KBM-7 (cell line): ENCODE measurements at places on chromosomes 1 and 21.

GRCh38 chr1:167420510-167420909, 97.8 kb downstream of the CD247 start:
- DNase-seq = no peak

- DNase-seq = no peak
These were observed at the start of gene AIM2 for GRCh38 chr1:159076438-159077119. TSS of gene AIM2 (minus strand) at chr1:159076766. CDS start at chr1:159073499, 3,267 bp downstream.

DNA sequence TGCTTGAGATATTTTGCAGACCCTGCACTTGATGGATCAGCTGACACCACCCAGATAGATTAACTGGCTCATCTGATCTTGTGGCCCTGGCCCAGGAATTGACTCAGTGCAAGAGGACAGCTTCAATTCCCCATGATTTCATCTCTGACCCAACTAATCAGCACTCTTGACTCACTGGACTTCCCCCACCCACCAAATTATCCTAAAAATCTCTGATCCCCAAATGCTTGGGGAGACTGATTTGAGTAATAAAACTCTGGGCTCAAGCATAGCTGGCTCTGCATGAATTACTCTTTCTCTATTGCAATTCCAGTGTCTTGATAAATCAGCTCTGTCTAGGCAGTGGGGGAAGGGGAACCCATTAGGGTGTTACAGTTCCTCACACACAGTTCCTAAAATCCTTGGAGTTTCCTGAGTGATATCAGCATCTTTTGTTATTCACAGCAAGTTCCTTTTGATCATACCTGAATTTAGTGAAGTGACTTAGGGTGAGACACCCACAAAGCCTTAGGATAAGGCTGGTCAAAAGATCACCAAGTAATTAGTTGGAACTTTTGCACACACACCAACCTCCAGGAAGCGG, 104.2 kb downstream of the COP1 start:
- DNase-seq = no peak

DNA sequence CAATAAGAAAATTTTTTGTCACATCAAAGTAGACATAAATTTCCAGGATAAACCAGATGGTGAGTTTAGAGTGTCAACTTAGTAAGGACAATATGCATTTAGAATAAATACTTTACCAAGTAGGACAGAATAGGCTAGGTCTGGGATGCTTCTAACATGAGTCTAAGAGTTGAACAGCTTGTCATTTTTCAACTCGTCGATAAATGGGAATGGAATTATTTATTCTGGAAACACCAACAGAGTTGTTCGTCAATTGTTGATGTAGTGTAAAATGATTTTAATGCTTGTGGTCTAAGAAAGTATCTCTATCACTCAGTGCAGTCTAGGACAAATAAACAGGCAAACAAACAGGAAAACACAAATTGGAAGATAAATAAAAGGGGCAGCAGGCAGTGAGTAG, 358.4 kb upstream of the ST6GALNAC5 start:
- no peak for DNase-seq

- DNase-seq = no peak
These were observed 55.5 kb downstream of the CLIC6 start for GRCh38 chr21:34724131-34724856.

GRCh38 chr21:15441060-15441493, 288.7 kb upstream of the USP25 start:
- no peak for DNase-seq

DNA sequence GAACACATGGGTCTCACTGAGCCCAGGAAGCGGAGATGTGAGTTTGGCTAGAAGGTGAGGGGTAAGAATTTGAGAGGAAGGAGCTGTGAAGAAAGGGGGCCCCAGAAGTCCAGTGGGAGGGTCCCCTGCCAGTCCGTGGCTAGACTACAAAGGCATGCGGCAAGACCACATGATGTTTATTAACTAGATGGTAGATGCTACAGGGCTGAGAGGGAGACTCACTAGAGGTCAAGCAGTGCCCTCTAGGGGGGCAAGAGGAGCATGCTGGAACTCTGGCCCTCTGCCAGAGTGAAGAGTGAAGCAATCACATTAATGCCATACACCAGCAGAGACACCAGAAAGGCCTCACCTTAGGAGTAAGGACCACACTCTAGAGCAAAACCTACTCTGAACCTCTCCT, 12.2 kb downstream of the KIAA0319L start:
- DNase-seq = peak; percentile 71

DNA sequence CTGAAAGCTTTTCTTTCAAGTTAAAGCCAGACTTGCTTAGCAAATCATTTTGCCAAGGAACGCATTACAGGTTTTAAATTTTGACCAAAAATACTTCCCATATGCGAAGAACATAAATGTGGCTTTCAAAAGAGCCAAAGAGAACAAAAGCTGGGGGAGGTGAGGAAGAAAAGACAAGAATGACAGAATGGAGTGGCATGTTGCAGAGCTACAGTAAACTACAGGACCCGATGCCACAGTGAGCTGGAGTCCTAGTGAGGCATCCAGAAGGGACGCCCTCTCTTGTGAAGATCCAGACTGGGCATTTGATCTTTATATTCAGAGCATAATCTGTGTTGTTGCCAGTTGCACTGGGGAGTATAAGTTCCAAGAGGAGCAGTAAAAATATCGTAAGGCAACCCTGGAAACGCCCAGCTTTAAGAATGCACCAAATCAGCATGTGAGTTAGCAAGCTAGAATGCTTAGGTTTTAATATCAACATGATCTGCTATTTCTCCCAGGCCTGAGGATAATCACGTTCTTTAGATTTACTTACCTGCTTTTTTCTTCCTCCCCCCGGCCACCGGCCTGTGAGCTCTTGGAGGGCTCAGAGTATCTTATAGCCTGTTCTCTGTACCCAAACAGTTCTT, 48.4 kb upstream of the HOOK1 start:
- DNase-seq = no peak

DNA sequence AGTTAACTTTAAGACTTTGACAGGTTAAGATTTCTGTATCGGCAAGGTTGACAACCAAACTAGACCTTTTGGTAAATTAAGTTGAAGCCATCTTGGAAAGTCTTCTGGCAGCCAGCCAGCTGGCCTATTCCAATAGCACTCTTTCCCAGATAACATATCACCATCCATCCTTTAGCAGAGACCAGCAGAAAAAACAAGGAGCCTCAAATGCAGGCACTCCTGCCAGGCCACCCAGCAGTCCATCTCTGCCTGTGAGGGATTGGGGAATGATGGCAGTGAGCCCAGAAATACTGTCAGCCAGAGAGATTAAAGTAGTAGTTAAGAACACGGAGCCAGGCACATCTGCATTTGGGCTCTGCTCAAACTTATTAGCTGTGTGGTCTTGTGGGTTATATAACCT, 19.4 kb downstream of the ZBTB40 start:
- no peak for DNase-seq

GRCh38 chr1:203675596-203676347, 49.1 kb downstream of the ATP2B4 start:
- peak; percentile 63 for DNase-seq

GRCh38 chr21:32572574-32573420, 12.5 kb downstream of the TCP10L start:
- DNase-seq = no peak

- no peak for DNase-seq
These were observed 11.8 kb upstream of the STMN1 start for GRCh38 chr1:25917996-25918395.

DNA sequence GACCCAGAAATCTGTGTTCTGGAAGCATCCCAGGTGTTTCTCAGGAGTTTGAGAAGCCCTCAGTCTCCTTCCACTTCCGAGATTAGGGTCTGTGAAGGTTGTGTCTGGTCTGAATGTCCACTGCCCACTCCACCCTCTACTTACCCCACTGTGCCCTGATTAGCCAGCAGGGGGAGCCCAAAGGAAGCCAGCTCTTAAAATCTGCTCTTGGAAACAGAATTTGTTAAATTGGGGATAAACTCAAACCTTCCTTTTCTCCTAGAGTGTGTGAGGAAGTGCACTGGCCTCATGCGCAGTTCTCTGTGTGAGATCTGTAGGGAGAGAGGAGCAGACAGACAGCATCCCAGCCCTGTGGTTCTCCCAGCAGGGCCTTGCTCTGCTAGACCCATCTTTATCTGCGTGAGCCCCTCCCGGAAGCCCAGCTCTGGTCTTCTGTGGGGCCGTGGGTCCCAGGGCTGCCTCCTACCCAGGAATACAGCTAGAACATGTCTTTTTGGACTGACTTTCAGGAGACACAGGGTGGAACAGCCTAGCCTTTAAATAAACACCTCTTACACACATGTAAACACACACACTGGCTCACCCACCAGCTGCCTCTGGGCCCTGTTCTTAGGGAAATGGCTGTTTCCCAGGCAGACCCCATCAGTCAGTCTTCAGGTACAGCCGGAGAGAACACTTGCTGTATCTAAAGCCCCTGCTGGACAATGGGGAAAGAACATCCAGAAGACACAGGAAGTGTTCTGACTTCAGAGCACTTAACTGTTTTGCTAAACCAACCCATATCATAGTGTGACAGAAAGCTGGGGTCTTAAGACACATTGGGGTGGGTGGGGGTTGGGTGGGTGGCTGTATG, 52.2 kb downstream of the SMYD2 start:
- peak; percentile 58 for DNase-seq

DNA sequence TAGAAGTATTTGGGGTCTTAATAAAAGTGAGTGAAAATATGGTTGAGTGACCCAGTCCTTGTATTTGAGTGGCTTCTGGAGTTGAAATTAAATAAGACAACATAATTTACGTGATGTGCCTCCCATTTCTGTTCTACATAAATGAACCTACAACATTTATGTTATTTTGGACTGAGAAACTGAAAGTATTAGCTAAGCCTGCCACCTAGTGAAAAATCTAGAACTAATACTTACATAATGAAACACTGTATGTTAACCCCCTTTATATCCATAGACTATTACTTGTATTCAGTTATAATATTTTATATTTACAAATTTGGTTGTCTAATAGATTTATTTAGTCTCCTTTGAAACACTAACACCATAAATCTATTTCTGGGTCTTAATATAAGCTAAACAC, 298.9 kb downstream of the KCNT2 start:
- DNase-seq = peak; percentile 44

GRCh38 chr1:198664068-198664788, 25.4 kb downstream of the PTPRC start:
- DNase-seq = peak; percentile 85

GRCh38 chr1:230016159-230016558, 50.9 kb upstream of the GALNT2 start:
- DNase-seq = no peak

DNA sequence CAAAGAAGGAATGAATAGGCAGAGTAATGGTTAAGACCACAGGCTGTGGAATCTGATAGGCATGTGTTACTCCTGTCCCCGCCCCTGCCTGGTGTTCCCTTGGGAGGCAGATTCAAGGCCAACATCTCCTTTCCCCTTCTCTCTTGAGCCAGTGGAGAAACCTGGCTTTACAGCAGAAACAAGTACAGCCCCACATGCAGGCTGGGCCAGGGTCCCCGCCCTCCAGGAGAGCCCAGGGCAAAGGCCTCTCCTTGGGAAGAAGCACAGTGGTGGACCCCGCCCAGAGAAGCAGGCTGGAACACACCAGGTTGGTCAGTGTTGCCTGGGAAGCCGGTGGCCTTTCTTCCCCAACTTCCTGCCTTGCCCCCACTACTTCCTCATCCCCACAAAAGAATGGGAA, 6.8 kb downstream of the C1orf167 start:
- no peak for DNase-seq

- no peak for DNase-seq
These were observed 19.8 kb upstream of the SLC2A1 start for GRCh38 chr1:42978317-42979035.

GRCh38 chr1:233295975-233296322, 424 bp upstream of the PCNX2 start:
- DNase-seq = no peak

DNA sequence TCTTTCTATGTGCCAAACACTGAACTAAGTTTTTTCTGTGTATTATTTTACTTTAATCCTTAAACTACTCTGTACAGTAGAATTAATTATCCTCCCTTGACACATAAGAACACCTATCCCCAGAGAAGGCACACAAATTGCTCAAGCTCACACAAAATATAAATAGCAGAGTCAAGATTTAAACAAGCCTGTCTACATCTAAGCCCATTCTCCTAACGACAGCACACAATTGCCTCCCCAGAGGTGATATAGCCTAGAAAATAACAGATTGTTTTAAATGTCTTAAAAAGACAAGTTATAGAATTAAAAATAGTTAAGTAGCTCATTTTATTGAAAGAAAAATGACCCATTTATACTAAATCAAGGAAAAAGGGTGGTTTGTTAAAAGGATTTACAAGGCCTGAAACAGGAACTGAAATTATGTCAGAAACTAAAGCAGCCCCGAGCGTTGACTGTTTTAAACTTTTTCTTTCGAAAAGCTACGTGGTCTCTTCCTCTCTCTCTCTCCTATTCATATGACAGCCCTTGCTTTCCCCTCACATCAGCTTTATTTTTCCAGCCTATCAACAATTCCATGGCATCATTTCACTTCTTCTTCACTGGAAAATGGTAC, 30.5 kb downstream of the TNFSF18 start:
- peak; percentile 32 for DNase-seq

- DNase-seq = no peak
These were observed 176.3 kb downstream of the AJAP1 start for GRCh38 chr1:4830707-4831106.

- no peak for DNase-seq
These were observed 102.3 kb downstream of the TNFSF18 start for GRCh38 chr1:172948457-172948856.

- no peak for DNase-seq
These were observed 664.3 kb upstream of the B3GALT2 start for GRCh38 chr1:193850745-193851144.

- DNase-seq = no peak
These were observed 124.7 kb downstream of the SYT2 start for GRCh38 chr1:202585590-202585933.

- no peak for DNase-seq
These were observed 20.0 kb downstream of the CDC73 start for GRCh38 chr1:193141804-193142203.

DNA sequence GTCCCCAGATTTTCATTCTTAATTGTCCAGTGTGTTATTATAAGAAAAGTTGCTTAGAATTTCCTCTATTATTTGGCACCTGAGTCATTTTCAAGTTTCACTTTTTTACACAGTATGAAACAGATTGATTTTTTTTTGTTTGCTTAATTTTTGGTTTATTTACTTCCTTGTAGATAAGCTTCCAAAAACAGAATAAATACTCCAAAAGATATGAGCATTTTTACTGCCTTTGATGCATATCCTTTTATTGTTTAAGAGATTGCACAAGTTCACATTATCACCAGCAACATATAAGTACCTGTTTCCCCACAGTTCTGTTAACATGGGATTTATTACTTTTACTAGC, 36.3 kb upstream of the AHCYL1 start:
- DNase-seq = no peak
